ENCODE measurements at places on chromosomes 12 and 14.

DNA sequence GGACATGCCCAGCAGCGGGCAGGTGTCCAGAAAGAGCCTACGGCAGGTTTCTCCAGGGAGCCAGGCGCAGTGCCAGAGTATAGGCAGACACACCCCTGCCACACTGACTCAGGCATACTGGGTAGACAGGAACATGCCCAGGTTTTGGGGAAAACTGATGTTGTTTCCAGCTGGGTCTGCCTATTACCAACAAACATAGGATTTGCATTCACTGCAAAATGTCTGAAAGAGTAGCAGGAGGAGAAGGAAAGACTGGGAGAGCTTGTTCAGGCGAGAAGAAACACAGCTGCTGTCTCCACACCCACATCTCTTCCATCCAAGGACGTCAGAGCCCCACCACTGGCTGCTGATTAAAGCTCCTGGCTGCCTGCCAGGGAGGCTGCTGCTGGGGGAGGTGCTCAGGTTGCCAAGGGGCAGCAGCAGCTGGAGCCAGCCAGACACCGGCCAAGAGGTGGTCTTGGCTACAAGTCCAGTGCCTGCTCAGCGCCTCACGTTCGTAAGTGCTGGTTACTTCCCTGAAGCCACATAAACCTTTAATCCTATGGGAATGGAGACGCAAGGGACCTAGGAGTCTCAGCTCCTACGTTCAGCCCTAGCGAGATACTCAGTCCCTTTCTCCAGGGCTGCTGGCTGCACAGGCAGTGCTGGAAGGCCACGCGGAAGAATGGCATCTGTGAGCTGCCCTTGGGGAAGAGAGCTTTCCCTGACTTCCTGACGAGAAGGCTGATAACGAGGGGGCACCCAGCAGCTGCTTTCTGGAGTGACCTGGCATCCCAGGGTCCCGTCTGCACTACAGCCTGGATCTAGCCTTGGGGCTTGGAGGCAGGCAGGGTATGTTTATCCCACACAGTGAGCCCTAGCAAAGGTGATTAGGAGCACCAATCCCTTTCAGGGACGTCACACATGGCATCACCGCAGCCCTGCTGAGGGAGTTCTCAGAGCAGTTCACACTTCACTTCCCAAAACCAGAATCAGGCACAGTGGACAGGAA, 58.1 kb downstream of the PLEKHG3 start:
- peak; percentile 62 for DNase-seq

- no peak for DNase-seq
Measured at GRCh38 chr12:694734-695503, 31.7 kb upstream of the NINJ2 start.

DNA sequence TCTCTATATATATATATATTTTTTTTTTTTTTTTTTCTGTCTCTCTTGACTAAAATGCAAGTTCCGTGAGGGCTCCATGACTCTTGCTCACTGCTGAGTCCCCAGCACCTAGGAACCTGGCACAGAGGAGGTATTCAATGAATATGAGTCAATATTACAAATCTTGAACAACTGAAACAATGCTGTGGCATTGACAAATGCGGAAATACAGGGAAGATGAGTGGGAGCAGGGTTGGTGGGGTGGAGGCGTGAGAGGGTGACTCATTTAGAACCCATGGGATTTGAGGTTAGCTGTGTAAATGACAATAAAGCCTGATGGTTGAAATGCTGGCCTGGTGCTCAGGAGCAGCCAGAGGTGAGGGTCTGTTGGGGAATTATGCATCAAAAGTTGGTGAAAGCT, 121.7 kb upstream of the FUT8 start:
- no peak for DNase-seq

DNA sequence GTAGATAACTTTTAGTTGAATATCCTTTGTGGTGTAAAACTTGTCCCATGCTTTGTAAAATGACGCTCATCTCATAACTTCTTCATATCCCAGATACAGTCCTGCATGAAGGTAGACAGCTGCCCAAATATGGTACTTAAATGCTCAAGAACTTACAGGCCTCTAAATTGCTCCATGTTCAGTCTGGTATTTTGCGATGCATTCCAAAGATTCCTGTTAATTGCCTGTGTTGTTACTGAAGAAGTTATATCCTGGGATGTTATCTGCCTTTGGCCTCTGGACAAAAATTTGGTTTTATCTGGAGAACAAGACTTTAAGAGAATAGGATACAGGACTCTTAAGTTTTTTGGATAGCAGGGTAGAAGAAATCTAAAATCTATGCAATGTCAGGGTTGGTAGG, 473.0 kb downstream of the PCNX1 start:
- no peak for DNase-seq

- DNase-seq, result no peak
Measured at GRCh38 chr14:22848351-22849164, 12.2 kb downstream of the MMP14 start.

GRCh38 chr12:122992386-122992785, 11.9 kb downstream of the ARL6IP4 start:
- DNase-seq, result no peak

DNA sequence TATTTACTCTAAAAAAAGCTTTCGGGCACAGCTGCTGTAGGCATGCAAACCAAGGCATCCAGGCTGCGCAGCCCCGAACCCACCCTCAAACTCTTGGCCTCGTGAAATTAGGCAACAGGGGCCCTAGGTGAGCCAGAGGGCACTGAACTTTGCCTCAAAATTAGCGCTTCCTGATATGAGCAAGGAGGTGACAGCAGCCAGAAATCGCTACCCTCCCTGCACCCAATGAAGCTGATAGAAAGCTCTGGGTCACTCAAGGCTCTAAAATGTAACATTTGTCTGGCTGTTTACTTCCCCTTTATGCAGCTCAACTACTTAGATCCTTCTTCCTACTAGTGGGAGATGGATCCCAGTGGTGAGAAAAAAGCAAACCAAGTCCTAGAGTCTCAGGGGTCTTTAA, 61.8 kb downstream of the PITPNM2 start:
- no peak for DNase-seq
